ENCODE measurements at places on chromosomes 13 and 19.

- DNase-seq: no peak
These were observed 356.5 kb downstream of the NALCN start for GRCh38 chr13:101059793-101060192.

DNA sequence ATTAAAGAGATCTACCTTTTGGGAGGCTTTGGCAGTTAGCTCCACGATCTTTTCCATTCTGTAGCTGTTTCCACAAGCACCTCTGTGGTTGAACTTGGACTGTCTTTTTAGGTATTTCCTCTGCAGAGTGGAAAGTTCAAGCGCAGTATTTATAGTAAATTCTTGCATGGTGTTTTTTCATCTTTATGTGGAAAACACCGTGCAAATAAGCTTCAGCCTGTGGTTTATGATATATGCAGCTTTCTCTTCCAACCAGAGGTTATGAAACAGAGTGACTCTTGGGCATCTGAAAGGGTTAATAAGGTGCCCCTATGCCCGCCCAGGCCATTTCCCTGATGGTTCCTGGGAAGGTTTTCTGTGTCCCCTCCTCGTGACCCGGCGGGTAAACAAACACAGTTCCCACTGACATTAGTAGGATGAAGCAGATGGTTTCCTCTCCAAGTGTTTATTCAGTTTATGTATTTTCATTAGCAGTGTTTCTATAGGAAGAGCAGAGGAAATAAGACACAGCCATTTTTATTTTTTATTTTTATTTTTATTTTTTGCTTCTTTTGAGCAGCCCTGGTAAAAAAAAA, 39.7 kb upstream of the RNF113B start:
- no peak for DNase-seq

- no peak for DNase-seq
These were observed 20.7 kb downstream of the SH3GL1 start for GRCh38 chr19:4379383-4380253.

GRCh38 chr13:109529964-109530363, 256.4 kb downstream of the IRS2 start:
- DNase-seq: no peak

GRCh38 chr13:53160211-53160610, 131.6 kb downstream of the OLFM4 start:
- no peak for DNase-seq

DNA sequence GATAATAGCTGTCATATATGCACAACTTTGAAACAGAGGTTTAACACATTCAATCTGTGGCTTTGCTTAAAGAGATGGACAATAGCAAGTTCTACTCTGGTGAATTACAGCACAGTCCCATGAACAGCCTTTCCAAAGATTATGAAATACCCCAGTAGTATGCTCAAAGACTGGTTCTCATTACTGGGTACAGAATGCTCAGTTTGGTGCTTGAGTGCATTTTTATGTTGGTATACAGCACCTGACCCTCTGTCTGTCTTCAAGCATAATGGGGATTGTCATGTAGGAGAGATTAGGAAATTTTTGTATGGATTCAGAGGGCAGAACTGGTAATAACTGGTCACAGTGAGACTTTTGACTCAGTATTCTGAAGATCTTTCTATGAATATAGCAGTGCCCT, 7.6 kb downstream of the LMO7 start:
- DNase-seq: no peak

GRCh38 chr13:47898080-47898479, 103.0 kb downstream of the SUCLA2 start:
- DNase-seq: no peak

DNA sequence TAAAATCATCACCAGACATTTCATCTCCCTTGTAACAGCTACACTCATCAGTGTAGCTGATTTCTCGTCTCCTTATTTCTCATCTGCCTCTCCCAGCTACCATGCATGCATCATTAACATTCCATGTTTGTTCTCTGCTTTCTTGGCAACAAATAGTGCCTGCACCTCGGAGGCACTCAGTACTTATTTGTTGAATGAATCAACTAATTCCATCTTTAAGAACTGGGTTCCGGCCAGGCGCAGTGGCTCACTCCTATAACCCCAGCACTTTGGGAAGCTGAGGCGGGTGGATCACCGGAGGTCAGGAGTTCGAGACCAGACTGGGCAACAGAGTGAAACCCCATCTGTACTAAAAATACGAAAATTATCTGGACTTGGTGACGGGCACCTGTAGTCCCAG, 63.9 kb upstream of the GTF3A start:
- DNase-seq: no peak

- peak; percentile 40 for DNase-seq
These were observed 17.5 kb downstream of the KANK2 start for GRCh38 chr19:11179716-11180297.

- no peak for DNase-seq
These were observed 632 bp downstream of the NPAS1 start for GRCh38 chr19:47020132-47020805.

GRCh38 chr19:6446452-6446851, 12.9 kb upstream of the SLC25A41 start:
- no peak for DNase-seq

DNA sequence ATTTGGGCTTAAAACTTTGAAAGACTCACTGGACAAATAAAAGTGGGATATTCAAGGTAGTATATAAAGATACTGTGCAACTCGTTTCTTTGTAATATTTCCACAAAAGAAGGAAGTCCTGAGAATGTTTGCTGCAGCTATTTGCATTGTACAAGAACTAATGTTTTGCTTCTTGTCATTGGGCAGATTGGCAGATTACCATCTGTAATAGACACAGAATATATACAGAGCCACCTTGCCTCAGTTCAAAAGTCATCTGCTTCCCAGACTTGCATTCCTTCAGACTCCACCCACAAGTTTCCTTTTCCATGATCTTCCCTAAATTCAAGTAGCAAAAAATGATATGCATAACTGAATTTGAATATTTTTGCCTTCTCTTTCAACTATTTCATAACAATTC, 145.1 kb downstream of the EFNB2 start:
- DNase-seq: no peak

DNA sequence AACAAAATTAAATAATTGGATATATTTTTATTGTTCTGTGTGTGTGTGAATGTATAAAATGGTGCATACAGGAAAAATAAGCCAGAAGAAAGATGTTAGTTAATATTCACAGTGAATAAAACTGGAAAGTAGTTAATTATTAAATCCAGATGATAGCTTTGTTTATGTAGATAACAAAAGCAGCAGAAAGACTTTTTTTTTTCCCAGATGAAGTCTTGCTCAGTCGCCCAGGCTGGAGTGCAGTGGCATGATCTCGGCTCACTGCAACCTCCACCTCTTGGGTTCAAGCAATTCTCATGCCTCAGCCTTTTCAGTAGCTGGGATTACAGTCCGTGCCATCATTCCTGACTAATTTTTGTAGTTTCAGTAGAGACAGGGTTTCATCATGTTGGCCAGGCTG, 140.1 kb downstream of the ZNF486 start:
- DNase-seq: no peak

- no peak for DNase-seq
These were observed 60.9 kb downstream of the LIG4 start for GRCh38 chr13:108154421-108154858.

DNA sequence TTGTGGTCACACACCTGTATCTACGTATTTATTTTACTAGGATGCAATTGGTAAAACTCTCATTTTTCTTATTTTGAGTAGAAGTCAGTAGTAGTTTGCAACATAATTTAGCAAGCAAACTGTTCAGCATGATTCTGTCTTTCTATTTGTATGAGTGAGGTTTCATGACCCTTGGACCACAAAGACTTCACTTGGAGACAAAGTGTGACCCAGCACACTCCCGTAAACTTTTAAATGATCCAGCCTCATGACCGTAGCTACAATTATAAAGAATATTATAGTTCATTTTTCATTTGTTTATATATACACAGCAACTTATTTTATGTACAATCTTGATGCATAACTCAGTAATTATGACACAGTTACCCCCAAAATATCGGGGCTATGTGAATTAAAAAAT, 86.5 kb downstream of the ERCC5 start:
- no peak for DNase-seq

- DNase-seq: no peak
These were observed 5.3 kb downstream of the TMPRSS9 start for GRCh38 chr19:2365201-2365970.

Data from suppressor macrophage (primary cell).